ENCODE measurements at places on chromosomes 6 and 20.
A peak's percentile ranks its signal among the peaks of the same experiment; 100 is the strongest.

GRCh38 chr6:16651871-16652270 is 109.4 kb downstream of the ATXN1 start:
- peak; percentile 27 for DNase-seq

DNA sequence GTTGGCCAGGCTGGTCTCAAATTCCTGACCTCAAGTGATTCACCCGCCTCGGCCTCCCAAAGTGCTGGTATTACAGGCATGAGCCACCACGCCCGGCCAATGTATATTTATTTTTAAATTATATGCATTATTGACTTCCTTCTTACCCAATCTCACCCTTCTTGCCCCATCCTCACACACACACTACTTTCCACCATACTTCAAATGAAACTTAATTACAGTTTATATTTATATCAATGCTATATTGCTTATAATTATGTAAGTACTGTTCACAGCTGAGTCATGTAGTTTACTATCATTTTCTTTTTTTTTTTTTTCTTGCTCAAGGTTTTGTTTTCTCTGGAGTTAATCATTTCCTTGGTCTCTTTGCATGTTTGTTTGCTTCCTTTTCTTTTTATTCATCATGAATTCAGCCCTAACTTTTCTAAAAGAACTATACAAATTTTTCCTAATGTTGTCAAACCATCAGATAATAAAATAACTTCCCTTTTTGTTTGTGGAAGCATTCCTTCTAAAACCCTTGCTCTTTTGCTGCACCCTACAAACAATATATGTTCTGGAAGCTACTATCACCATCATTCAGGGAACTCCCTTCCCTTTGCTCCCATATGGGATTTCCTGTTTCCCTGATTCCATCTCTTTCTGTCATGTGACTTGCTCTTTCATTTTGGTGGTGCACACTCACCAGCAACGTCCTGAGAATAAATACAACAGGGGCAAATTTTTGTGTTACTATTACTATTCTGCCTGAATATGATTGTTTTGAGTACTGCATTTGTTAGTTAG is 201.7 kb upstream of the SASH1 start:
- no peak for DNase-seq

DNA sequence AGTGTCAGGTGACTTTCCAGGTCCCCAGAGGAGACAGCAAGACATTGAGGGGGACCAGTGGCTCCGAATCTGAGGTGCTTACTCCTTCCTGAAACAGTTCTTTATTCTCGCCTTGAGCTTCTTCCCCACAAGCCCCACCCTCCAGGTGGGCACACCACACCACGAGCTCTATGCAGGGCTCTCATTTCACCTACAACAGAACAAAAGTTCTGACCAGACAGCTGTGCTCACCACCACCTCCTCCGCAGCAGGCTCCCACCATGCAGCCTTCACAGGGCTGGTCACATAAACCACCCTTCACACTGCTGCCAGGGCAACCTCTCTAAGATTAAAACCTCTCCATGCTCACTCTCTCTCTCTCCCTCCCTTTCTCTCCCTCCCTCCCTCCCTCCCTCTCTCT is 384.5 kb upstream of the ARID1B start:
- no peak for DNase-seq

DNA sequence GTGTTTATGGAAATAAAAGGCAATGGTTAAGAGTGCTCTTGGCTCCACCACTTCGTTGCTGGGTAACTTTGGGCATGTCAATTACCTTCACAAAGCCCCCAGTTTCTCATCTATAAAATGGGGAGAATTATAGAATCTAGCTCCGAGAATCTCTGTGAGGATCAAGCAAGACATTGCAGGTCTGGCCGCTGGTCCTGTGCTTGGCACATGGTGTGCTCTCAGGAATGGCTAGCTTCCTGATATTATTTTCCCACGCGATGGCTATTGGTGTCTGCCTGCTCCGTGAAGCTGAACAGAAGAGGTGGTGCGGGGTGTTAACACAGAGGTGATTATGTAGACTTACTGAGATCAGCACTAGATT is 57.0 kb downstream of the NOX3 start:
- no peak for DNase-seq

DNA sequence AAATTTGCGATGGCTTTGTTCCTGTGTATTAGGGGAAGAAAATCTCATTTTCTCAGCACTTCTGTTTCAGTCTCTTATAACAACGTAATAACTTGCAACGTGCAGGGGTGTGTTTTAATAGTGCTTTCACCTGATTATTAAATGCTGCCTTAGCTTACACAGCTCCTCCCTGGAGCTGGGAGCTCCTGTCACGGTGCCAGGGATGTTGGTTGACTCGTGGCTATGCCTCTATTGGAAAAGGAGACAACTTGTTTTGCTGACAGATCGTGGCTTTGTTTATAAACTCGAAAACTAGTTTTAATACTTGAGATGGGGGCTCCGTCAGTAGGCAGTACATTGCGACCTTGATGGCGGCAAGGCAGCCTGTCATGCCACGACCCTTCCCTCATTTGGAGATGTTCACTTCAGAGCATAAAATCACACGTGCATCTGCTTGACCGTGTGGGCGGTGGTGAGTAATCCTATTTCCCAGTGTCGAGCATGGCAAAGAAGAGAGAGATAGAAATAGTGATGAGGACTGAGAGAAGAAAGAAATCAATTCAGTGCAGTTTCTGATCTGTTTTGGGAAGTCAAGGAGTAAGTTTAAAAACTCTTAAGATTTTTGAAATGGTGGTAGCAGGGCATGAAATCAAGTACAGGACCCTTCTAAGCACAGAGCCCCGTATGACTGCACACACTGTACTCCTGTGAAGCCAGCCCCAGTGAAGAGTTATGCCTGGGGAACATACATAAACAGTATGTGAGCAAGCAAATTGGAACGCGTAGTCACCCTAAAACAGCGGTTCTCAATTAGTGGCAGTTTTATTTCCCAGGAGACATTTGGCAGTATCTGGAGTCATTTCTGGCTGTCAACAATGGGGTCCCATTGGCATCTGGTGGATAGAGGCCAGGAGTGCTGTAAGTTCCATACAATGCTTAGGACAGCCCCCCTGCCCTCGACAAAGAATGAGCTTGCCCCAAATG is 147.2 kb downstream of the DOK5 start:
- DNase-seq: no peak

DNA sequence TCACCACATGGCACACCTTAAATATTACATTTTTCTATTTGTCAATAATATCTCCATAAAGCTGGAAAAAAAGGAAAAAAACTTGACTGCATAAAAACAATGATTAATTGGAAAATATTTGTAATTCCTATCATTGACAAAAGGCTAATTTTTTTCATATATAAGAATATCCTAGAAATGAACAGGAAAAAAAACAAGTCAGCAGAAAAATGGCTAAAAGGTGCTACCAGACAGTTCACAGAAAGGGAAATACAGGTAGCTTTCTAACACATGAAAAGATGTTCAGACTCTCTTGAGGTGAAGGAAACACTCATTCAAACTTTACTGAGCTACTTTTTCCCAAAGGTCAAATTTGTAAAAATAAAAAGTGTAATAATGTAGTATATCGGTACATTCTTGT is 104.1 kb upstream of the SCAF8 start:
- DNase-seq: no peak

GRCh38 chr6:64990652-64991304 is 716.2 kb downstream of the EYS start:
- no peak for DNase-seq

- no peak for DNase-seq
Observed at GRCh38 chr6:134168590-134169208, 116.3 kb upstream of the SLC2A12 start.

DNA sequence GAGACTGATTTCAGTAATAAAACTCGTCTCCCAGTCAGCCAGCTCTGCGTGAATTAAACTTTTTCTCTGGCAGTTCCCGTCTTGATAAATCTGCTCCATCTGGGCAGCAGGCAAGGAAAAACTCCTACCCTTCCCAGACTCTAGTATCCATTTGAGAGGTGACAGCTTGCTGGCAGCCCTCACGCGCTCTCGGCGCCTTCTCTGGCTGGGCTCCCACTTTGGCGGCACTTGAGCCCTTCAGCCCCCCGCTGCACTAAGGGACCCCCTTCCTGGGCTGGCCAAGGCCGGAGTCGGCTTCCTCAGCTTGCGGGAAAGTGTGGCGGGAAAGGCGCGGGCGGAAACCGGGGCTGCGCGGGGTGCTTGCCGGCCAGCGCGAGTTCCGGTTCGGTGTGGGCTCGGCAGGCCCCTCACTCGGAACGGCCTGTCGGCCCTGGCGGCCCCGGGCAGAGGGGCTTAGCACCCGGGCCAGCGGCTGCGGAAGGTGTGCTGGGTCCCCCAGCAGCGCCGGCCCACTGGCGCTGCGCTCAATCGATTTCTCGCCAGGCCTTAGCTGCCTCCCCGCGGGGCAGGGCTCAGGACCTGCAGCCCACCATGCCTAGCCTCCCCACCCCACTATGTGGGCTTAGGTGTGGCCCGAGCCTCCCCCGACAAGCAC is 21.8 kb upstream of the GMPR start:
- DNase-seq: no peak

DNA sequence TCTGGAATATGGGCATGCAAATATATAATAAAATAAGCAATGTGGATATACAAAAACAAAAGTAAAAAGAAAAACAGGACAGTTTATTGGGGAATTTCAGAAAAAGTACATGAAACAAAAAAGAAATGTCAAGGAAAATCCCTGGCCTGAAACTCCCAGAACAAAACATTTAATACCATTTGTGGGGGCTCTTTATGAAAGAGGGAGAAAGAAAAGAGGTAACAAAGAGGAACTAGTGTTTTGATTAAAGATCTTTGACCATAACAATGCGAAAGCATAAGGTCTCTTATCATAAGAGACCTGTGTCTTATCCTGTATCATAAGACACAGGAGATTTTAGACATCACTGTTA is 88.6 kb upstream of the ARID1B start:
- DNase-seq: no peak

DNA sequence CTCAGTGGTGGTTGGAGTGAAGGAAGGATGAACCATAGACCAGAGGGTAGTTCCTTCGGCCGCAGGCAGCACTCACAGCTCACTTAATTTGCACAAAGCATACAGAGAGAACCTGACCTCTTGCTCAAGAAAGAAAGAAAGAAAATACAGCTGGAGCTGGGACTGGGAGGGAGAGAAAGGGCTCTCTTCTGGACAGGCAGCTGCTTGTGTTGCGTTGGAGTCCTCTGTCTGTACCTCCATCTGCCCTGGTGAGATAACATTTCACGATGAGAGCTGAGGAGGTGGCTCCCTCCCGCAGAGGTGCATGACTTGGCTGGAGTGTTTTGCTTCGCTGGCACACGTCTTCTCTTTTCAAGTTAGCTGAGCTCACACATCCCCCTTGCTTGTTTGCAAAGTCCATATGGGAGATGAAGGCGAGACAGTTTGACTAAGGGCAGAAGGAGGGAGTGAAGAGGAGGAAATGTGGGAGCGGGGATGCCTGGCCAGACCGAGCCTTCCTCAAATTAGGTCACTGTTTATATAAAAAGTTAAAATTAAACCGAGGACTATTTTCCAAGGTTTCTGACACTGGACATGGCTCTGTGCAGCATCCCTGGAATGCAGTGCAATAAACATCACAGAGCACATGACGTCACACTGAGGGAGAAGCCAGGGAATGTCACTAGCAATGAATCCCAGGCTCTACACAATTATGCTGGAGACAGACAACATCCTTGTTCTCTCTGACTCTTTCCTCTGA is 359.4 kb downstream of the CD83 start:
- DNase-seq: no peak

- no peak for DNase-seq
Observed at GRCh38 chr6:70370496-70370895, 42.8 kb upstream of the FAM135A start.

DNA sequence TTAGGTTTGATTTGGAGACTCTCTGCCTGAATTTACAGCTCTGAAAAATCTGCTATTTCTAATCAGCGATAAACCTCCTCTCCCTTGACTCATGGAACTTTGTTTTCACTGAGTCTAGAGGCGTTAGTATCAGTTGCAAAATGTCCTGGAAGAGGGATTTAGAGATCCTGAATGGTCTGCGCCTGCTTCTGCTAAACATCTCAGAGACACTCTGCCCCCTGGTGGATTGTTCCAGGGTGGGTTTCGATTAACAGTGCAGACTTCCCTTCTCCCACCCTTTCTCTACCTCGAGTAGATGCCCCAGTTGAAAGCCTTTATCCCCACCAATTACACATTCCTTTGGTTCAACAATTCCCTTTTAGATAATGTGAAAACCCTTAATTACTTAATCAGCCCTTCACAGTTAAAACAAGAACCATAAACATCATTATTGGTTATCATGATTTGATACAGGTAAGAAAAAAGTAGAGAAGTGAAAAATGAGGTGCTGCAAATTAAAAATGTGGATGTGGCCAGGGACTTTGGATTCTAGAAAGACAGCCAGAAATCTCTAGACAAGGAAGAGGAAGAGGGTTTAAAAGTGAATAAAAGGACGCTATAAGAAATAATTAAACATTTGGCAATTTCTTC is 5.5 kb downstream of the HTR1B start:
- DNase-seq: peak; percentile 55

GRCh38 chr6:136782021-136782770 is 10.1 kb downstream of the MAP3K5 start:
- DNase-seq: peak; percentile 62

- DNase-seq: no peak
Observed at GRCh38 chr6:168428052-168428826, 12.7 kb upstream of the SMOC2 start.

DNA sequence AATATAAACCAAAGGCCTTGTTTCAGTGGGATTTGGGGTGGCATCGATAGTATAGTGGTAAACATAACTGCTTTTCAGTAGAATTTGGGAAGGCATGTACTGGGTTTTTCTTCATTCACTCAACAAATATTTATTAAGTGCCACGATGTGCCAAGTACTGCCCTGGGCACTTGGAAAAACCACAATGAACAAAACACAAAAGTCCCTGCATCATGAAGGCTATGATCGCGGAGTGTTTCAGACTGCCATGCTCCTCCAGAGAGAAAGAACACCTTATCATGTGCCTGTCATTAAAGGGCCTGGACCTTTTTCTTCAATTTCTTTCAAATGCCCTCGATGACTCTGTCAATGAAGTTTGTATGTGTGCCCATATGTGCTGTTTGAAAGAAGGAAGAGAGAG is 59.2 kb upstream of the CEP85L start:
- DNase-seq: no peak

GRCh38 chr6:150416128-150416527 is 47.3 kb downstream of the IYD start:
- no peak for DNase-seq

GRCh38 chr6:44116641-44117382 is 10.4 kb downstream of the MRPL14 start:
- no peak for DNase-seq

DNA sequence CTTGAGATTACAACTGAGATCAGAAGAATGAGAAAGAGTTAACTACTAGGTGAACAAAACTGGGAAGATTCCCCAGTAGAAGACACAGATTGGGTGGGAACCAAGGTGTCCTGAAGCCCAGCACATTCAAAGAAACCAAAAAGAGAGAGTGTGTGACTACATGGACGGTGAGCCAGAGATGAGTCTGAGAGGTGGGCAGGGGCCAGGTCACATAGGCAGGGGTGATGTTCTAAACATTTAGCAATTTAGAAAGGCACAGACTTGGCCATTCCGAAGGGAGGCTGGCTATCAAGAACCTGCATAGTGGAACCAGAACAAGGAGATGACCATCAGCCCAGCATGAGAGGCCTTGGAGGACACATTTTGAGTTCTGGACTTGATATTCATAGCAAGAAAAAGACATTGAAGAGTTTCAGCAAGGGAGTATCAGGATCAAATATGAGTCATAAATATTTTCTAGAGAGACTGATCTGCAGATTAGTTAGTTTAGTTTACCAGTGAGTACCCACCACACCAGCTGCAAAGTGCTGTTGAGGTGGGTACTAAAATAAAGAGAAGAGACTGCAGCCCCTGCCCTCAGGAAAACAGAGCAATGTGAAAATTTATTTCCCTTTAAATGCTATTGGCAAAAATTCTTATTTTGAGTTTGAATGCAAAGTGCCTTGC is 340.5 kb upstream of the PRDM1 start:
- no peak for DNase-seq

GRCh38 chr6:56527934-56528333 is 114.8 kb downstream of the DST start:
- DNase-seq: no peak
